ENCODE measurements at places on chromosomes 1 and 21.

DNA sequence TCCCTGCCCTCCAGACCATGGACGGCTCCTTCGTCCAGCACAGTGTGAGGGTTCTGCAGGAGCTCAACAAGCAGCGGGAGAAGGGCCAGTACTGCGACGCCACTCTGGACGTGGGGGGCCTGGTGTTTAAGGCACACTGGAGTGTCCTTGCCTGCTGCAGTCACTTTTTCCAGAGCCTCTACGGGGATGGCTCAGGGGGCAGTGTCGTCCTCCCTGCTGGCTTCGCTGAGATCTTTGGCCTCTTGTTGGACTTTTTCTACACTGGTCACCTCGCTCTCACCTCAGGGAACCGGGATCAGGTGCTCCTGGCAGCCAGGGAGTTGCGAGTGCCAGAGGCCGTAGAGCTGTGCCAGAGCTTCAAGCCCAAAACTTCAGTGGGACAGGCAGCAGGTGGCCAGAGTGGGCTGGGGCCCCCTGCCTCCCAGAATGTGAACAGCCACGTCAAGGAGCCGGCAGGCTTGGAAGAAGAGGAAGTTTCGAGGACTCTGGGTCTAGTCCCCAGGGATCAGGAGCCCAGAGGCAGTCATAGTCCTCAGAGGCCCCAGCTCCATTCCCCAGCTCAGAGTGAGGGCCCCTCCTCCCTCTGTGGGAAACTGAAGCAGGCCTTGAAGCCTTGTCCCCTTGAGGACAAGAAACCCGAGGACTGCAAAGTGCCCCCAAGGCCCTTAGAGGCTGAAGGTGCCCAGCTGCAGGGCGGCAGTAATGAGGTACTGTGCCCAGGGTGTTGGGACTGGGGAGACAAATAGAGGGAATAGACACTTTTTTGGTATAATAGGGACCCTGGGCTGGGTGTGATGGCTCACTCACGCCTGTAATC lies 1.0 kb downstream of the ZBTB48 start:
- peak; percentile 69 for DNase-seq

DNA sequence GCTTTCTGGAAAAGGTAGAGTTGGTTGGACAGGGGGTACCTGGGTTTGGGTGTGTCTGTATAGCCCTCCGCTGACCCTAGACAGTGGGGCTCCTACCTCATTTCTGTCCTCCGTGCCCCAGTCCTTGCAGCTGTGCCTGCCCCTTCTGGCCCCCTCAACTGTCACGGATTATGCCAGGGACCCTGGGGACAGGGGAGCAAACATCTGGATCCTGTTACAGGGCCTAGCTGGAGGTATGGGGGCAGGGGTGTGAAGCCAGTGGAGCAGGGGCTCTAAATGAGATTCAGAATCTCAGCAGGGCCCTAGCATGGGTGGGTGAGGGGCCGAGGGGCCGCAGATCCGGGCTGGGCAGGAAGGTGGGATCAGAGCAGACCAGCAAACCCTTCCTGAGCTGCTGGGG lies 81.0 kb downstream of the TAS1R2 start:
- no peak for DNase-seq

GRCh38 chr1:107276247-107276646 lies 135.4 kb downstream of the NTNG1 start:
- no peak for DNase-seq

- no peak for DNase-seq
Observed at GRCh38 chr21:38249256-38249655, 7.5 kb upstream of the KCNJ15 start.

DNA sequence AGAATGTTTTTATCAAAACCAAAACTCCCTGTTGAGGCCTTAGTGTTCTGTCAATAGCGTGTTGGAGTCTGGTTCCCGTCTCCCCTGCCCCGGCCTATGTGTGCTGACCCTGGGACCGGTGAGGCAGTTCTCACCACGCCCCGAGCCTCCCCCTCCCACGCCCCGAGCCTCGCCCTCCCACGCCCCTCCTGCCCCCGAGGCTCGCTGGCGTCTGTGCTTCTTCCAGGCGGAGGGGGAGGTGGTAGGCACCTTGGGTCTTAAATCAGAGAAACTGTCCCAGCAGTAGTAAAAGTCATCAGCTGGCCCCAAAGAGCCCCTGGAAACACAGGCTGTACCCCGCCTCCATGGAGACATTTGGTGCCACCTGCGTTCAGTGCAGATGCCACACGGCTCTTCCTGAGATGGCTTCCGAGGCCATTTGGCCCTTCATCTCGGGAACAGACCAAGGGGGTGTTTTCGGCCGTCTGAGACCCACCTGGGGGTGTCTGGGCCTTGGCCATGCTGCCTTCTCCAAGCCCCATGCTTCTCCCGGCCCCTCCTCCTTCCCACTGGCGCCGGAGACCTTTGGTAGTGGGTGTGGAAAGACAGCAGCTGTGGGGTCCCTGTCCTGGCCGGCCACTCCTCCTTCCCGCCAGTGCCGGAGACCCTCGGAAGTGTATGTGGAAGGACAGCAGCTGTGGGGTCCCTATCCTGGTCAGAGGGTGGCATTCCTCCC lies 44.7 kb downstream of the SKI start:
- DNase-seq, result no peak

GRCh38 chr1:185533596-185533995 lies 200.6 kb upstream of the HMCN1 start:
- DNase-seq, result no peak

DNA sequence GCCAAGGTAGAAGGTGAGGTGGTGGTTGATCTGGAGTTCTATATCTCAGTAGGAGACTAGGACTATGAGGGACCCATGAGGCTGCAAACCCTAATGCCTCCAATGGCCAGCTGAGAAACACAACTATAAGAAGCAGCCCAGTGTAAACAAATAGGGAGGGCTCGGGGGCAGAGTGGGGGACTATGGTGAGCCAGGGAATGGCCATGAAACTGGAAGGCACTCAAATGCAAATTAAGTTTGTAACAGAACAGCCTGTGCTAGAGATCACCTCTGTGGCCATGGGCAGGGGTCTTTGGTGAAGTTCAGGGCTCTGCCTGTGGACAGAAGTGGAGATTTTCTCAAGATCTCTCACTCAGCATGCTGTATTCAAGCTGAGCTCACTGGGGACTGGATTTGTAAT lies 187.1 kb downstream of the GRIK3 start:
- no peak for DNase-seq

DNA sequence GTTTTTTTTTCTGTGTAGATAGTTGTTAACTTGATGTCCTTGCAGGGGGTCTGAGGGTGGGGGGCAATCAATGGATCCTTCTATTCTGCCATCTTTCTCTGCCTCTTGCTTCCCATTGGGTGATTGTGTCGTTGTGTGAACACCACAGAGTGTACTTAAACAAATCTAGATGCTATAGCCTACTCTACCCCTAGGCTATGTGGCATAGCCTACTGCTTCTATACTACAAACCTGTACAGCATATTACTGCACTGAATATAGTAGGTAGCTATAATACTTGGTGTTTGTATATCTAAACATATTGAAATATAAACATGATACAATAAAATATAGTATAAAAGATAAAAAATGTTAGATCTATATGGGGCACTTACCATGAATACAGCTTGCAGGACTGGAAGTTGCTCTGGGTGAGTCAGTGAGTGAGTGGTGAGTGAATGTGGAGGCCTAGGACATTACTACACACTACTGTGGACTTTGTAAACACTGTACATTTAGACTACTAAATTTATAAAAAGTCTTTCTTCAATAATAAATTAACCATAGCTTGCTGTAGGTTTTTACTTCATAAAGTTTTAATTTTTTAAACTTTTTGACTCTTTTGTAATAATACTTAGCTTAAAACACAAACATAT lies 105.4 kb downstream of the CENPF start:
- DNase-seq, result no peak

GRCh38 chr1:51509773-51510172 lies 9.3 kb downstream of the EPS15 start:
- no peak for DNase-seq

DNA sequence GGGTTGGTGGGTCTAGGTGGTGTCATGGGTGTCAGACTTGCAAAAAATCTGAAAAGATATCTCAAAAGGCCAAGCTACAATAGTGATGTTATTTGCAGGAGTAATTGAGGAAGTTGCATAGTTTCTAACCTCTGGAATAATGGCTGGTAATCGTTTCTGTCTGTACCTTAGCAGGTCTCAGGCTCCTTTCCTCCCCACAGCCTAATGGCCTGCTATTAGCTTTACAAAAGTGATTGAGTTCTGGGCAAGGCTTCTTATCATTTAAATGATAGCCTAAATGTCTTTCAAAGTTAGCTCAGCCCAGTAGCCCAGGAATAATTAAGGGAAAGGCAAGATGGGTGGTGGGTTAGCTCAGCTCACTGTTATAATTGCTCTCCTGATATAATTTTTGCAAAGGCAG lies 37.7 kb upstream of the IGSF5 start:
- no peak for DNase-seq

DNA sequence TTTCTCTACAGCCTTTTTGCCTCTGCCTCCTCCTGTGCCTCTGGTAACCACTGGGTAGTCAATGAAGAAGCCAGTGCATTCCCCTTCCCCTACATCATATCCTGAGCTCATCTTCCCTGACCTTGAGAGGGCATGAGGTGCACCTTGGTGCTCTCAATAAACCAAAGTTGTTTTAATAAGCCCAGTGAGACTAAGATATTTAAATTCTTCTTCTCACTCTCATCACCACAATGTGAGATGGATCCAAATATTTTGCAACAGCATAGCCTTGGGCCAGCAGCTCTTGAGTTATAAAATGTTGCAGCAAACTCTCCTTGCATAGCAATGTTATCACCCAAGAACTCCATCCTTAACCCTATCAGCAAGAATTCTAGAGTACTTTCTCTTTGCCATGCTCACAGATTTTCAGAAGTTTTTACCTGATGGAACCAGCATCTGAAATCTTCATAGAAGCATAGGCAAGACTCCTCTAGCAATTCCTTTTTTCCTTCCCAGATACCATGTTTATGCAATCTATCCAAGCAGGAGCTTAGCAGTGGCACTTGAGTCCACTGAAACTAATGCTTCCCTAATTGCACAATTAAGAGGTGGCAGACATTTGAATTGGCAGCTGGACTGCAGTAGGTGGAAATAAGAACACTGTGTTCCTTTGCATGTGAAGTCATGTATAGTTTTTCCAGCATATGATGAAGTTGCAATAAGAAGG lies 36.8 kb downstream of the CDC7 start:
- no peak for DNase-seq

GRCh38 chr1:76802094-76802493 lies 65.2 kb upstream of the ST6GALNAC5 start:
- DNase-seq, result no peak

GRCh38 chr1:230809256-230809990 lies 58.9 kb downstream of the C1orf198 start:
- DNase-seq, result peak; percentile 40

DNA sequence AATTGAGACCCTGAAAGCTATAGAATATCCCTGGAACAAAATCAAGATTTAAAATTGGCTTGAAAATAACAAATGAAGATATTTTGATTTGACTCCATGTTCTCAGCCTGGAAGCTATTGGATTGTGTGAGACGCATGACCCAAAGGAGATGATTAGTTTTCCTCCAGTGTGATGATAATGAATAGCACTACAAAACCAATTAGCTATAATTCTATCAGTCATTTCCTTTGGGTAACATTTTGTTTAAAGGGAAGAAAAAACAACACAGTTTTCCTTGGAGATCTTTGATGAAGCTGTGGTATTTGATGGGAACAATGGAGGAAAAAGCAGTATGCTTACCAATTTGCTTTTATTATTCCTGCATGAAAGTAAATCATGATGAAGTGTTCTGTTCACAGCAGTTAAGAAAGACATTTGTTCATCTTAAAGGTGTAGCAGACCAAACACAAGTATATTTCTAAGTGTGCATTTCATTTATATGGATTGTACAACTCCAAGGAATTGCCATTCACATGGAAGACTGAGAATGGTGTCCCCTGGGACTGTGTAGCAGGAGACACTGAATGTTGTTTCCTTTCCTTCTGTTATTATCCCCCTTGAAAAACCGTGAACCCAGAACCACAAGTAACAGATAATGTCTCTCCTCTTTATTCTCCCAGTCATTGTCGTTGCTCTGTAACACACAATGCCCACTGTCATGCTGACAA lies 111.4 kb downstream of the CACHD1 start:
- DNase-seq, result no peak

DNA sequence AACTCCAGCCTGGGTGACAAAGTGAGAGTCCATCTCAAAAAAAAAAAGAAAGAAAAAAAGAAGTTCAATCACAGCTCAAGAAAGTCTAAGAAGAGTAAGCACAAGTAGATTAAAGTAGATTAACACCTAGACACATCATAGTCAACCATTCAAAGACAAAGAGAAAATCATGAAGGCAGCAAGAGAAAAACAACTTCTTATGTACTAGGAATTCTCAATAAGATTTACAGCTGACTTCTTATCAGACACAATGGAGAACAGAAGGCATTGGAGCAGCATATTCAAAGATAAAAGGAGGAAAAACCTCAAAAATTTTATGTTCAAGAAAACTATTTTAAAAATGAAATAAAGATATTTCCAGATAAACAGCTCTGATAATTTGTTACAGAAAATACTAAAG lies 147.3 kb downstream of the LBR start:
- DNase-seq, result no peak

DNA sequence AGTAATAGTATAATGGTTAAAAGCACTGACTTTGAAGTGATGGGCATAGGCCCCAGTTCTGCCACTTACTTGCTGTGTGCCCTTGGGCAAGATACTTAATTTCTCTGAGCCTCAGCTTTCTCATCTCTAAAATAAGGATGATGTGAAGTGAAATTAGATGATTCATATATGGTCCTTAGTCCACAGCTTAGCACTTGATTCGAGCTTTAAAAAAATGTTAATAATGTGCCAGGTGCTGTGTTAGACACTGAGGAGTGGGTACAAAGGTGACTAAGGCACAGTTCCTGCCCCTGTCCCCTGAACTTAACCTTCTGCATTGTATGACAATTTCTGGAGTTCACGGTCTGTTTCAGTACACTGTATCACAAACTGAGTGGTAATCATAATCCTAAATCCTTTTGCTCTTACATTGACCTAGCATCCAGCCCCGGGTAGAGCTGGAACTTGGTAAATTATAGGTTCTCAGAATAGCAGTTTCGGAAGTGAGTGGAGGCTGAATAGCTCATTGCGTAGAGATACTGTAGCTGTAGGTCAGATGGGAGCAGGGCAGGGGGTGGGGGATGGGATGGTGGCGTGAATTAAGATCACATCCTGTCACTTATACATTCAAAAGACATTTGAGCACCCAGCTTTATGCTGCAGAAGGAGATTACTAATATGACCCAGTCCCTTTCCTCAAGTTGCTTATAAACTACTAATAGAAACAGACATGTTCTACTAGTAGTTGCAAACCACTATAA lies 1.5 kb downstream of the ZNF691 start:
- DNase-seq, result no peak
